ENCODE measurements at places on chromosomes 6 and 20. TPM values are rescaled to one million over a fixed set of nuclear protein-coding genes. Genes with fewer than 3 reads are reported as not detected.

- no peaks in the 10 kb centered on the region for H3K27me3 ChIP-seq
- DNase-seq: peak; percentile 79
- no peak overlapping the region for H3K4me3 ChIP-seq
- peaks cover under 1% of the 10 kb centered on the region for H3K36me3 ChIP-seq
- no peak overlapping the region for H3K27ac ChIP-seq
These were observed 1.5 kb downstream of the BICRAL start for GRCh38 chr6:42783177-42783875.

GRCh38 chr6:117536317-117536716 lies 53.8 kb downstream of the DCBLD1 start:
- no peak for DNase-seq
- H3K4me3 ChIP-seq: no peak overlapping the region
- H3K36me3 ChIP-seq: peaks cover 29% of the 10 kb centered on the region

- peaks cover 1% of the 10 kb centered on the region for H3K27me3 ChIP-seq
- peaks cover 2% of the 10 kb centered on the region for H3K4me1 ChIP-seq
- DNase-seq: no peak
- H3K27ac ChIP-seq: no peak overlapping the region
These were observed 58.7 kb upstream of the CD93 start for GRCh38 chr20:23144856-23145255.

GRCh38 chr6:138824482-138825144 lies 28.7 kb downstream of the ECT2L start:
- H3K27me3 ChIP-seq: no peaks in the 10 kb centered on the region
- H3K4me1 ChIP-seq: peaks cover 10% of the 10 kb centered on the region
- peaks cover 2% of the 10 kb centered on the region for H3K36me3 ChIP-seq
- no peak overlapping the region for H3K4me3 ChIP-seq
- no peak overlapping the region for H3K27ac ChIP-seq

DNA sequence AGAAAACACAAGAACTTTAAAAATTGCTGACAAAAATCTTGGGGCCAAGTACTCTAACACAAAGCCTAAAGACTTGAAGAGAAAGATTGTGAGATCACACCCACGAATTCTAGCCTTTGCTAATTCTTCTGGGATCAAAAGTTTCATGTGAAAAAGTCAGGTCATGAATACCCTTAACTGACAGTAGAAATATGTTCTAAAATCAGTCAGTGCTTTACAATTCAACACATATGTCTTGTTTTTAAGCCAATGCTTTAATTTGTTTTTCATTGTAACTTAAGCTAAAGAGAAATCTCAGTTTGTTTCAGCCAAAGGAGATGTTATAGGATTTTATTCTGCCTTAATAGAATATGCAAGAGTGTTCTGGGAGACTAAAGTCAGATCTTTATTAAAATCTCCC lies 78.2 kb upstream of the PLEKHG1 start:
- H3K27ac ChIP-seq: no peak overlapping the region
- no peak overlapping the region for H3K4me3 ChIP-seq
- DNase-seq: no peak
- H3K36me3 ChIP-seq: no peaks in the 10 kb centered on the region
- H3K4me1 ChIP-seq: peaks cover 31% of the 10 kb centered on the region
- no peaks in the 10 kb centered on the region for H3K27me3 ChIP-seq

DNA sequence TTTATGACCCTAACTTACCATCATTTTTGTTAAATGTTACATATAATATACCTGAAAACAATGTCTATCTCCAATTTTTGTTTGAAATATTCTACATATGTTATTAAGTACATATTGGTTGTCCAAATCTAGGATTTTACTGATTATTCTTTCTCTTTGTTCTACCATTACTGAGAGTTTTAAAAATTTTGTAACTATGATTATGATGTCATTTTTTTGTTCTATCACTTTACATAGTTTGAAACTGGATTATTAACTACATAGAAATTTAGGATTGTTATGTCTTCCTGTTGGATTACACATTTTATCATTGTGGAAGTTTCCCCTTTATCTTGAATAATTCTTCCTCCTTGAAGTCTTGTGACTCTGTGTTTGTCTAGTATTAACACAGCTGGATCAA lies 41.2 kb downstream of the LINC00237 start:
- H3K4me3 ChIP-seq: no peak overlapping the region
- no peak overlapping the region for H3K27ac ChIP-seq
- peaks cover 27% of the 10 kb centered on the region for H3K27me3 ChIP-seq

DNA sequence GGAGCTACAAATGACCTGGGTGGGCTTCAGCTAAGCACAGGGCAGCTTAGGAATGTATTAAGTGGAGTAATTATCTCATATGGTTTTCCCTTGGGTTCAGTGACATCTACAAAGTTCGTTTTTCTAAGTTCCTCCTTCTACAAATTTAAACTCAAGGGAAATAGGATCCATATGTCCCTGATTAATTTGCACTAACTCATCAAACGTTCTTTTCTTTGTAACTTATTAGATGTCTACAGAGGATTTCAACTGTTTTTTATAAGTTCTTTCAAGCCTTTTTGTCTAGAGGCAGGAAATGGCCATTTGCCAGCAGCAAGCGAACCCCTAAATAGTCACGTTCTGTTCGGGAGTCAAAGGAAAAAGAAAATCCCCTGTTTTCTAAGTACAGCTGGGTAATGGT lies 1060.3 kb downstream of the KIF16B start:
- H3K27ac ChIP-seq: peak overlapping the region; percentile 13
- no peak for DNase-seq
- no peaks in the 10 kb centered on the region for H3K36me3 ChIP-seq
- peaks cover 15% of the 10 kb centered on the region for H3K4me1 ChIP-seq

- DNase-seq: no peak
- H3K27ac ChIP-seq: no peak overlapping the region
- peaks cover 8% of the 10 kb centered on the region for H3K36me3 ChIP-seq
- H3K27me3 ChIP-seq: no peaks in the 10 kb centered on the region
These were observed 42.6 kb upstream of the IRF4 start for GRCh38 chr6:348860-349396.

DNA sequence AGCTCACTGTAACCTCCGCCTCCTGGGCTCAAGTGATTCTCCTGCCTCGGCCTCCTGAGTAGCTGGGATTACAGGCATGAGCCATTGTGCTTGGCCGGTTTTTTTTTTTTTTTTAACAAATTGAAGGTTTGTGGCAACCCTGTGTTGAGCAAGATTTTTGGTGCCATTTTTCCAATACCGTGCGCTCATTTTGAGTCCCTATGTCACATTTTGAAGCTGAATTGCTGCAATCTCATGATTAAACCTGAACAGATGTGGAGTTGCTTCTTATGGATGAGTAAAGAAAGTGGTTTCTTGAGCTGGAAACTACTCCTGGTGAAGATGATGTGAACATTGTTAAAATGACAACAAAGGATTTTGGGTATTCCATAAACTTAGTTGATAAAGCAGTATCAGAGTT lies 16.6 kb downstream of the SASH1 start:
- H3K27ac ChIP-seq: no peak overlapping the region
- H3K4me3 ChIP-seq: no peak overlapping the region

DNA sequence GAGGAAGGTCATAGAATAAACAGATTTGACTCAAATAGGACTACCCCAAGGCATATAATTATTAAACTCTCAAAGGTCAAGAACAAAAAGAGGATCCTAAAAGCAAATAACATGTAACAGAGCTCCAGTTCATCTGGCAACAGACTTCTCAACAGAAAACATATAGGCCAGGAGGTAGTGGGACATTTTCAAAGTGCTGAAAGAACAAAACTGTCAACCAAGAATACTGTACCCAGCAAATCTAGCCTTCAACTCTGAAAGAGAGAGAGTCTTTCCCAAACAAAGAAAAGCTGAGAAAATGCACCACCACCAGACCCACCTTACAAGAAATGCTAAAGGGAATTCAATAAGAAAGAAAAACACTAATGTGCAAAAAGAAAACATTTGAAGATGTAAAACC lies 11.9 kb downstream of the NQO2 start:
- no peak for DNase-seq
- H3K27ac ChIP-seq: no peak overlapping the region
- peaks cover 77% of the 10 kb centered on the region for H3K36me3 ChIP-seq
- no peaks in the 10 kb centered on the region for H3K4me1 ChIP-seq
- no peaks in the 10 kb centered on the region for H3K27me3 ChIP-seq
- no peak overlapping the region for H3K4me3 ChIP-seq

DNA sequence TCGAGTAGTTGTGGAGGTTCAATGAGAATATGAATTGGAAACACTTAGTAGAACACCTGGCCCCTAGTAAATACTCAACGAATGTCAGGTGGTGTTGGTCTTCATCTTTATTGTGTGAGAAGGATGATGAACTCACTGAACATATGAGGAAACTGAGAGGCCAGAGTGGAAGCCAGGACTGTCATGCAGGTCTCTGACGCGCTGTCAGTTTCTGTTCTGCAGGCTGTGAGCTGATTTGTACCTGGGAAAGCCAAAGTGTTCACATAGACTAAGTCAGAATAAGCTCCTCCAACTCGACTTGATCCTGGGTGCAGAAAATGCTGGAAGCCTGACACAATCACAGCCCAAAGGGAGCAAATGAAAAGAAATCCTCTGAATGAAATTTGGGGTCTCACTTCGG lies 222.2 kb downstream of the LY86 start:
- DNase-seq: no peak
- H3K4me1 ChIP-seq: peaks cover 11% of the 10 kb centered on the region
- no peaks in the 10 kb centered on the region for H3K36me3 ChIP-seq
- no peaks in the 10 kb centered on the region for H3K27me3 ChIP-seq
- no peak overlapping the region for H3K27ac ChIP-seq

The ATP6V1G2 gene
- total RNA-seq: 2.5 TPM

The AKIRIN2 gene
- 84.1 TPM for total RNA-seq

The NR2E1 gene
- total RNA-seq: not detected

The FAM184A gene
- total RNA-seq: 4.1 TPM

The C6orf52 gene
- 3.8 TPM for total RNA-seq

The VSX1 gene
- total RNA-seq: not detected
